Activated T-helper 9 cell treated with anti-CD3 and anti-CD28 coated beads, Interleukin-2, amount 50 U/mL, for 16 hours (primary cell): ENCODE measurements at places on chromosomes 11 and 22.

GRCh38 chr11:113444502-113445123 is 30.6 kb downstream of the DRD2 start:
- no peak for DNase-seq

- DNase-seq: no peak
Observed at GRCh38 chr11:27447288-27448183, 25.1 kb downstream of the LGR4 start.

GRCh38 chr11:66106786-66107599 is 36.9 kb downstream of the PACS1 start:
- no peak for DNase-seq

DNA sequence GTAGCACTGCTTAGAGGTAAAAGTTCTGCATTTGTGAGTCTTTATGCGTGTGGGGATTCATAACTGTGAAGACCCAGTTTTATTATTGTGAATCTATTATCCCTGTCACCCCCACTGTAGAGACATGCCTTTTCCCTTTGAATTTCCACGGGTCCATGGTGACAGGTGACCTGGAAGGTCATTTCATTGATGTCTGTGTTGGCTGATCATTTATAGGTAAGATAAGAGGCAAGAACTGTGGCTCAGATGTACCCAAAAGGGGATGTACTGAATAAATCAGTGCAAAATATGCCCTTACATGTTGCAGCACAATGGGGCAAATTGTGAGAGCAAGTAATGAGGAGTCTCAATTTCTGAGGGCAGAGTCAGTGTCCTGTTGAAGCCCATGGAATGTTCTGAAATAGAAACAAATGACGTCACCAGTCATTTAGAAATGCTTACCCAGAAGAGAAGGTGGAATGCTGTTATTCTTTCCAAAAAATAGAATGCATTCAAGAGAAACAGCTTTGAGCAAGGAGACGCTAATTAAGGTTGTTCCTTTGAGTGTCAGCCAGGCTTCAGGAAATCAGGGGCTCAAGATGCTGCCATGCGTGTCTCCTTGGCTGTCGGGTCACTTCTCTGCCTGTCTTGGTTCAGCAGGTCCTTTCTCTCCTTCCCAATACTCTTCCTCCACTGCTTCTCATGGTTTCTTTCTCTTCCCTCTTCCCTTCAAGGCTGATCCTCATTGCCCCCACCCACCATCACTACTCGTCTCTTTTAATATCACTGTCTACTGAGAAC is 118.7 kb upstream of the E2F8 start:
- DNase-seq: no peak

DNA sequence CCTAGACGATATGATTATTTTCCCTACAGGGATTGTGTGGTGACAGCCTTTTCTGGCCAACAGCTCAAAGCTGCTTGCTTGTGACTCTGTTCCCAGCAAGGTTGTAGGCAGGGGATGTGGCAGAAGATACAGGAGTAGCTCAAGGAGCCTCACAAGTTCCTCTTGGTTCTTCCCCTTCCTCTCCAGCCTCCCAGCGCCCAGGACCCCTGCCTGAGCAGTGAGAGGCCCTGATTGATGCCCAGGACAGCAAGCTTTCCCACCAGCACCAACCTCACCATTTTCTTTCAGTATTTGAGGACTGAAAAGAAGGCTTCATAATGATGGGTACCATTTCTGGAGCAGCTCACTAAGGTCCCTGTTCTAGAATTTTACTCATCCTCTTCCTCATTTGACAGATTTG is 248.0 kb downstream of the TENM4 start:
- DNase-seq: no peak

GRCh38 chr11:118002010-118002540 is 15.9 kb downstream of the IL10RA start:
- DNase-seq: peak; percentile 43

DNA sequence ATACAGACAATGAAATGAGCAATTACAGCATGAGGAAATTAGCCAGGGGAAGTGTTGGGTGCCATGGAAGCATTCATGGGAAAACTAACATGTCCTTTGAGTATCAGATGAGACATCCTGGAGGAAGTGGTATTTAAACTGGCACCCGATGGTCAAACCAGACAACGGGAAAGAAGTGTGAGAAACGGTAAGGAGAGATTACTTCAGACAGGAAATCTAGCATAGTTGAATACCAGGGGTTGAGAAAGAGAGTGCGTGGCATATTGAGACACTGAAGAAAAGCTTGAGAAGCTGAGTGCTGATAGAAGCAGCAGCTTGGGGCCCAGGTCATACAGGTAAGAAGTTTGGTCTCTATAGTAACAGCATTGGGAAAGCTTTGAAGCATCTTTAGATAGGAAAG is 175.3 kb downstream of the C11orf87 start:
- no peak for DNase-seq

- DNase-seq: no peak
Observed at GRCh38 chr22:48819232-48819631, 1008.4 kb downstream of the BRD1 start.

GRCh38 chr11:47144541-47144940 is 32.1 kb downstream of the ARFGAP2 start:
- DNase-seq: no peak

- no peak for DNase-seq
Observed at GRCh38 chr11:353179-353873, 16.0 kb upstream of the B4GALNT4 start.

DNA sequence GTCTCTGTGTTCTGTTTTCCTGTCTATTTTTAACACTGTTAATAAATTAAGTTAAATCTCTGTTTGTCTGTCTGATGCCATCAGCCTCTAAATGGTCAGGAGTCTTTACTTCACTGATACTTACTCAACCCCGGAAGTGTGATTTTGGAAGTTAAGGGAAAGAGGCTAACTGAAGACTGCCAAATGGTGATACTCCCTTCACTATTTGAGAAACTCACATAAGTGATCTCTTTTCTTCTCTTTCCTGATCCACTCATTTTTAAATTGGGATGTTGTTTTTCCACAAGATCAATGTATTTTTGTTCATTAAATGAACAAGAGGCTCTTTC is 389 bp upstream of the CASP12 start:
- no peak for DNase-seq

DNA sequence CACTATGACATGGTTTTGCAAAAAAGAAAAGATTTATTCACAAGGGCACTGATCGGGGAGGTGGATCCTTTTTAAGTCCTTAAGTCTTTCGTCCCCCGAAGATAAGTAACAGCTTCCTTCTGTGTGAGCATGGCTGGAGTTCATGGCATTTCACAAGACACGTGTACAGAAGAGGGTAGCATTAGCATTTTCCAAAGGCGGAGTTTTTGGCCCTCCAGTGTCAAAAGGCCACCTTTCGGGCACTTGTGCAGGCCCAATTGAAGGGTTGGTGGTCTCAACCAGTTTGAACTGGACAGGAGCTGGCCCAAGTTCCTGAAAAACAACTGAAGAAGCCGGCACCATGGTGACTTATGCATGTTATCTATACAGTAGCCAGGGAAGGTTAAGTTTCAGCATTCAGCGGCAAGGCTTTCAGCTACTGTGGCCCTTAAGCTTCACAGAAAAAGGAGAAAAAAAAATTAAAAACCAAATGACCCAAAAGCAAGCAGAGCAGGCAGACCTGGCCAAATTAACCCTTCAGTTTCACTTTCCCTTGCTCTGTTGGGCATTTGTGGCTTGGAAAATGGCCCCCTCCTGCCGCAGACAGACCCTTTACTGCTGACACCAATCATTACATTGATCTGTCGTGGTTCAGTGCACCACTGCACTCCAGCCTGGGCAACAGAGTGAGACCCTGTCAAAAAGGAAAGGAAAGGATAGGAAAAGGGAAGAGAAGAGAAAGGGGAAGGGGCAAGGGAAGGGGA is 18.7 kb downstream of the ZNF74 start:
- no peak for DNase-seq

GRCh38 chr11:113773092-113773415 is 438 bp downstream of the ZW10 start:
- DNase-seq: no peak
